Hepatocyte (in vitro differentiated cells): ENCODE measurements at places on chromosomes 4 and X.

DNA sequence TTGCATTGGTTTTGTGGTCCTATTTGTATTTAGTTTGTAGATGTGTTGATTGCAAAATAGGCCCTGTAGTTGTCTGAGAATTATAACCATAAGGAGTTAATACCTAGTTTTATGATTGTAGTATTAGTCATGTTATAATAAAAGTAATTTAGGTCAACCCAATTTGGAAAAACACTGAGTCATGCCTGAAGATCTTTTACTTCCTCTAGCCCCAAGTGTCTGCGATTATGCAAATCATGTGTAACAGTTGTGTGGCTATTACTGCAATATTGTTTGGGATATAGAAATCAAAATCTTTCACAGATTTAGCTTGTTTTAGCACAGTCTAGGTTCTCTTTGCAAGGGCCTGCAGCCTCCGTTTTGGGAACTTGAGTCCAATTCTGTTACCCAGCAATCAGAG, 12.6 kb downstream of the SRD5A3 start:
- no peaks in the 10 kb centered on the region for H3K27me3 ChIP-seq
- H3K36me3 ChIP-seq, result no peaks in the 10 kb centered on the region

DNA sequence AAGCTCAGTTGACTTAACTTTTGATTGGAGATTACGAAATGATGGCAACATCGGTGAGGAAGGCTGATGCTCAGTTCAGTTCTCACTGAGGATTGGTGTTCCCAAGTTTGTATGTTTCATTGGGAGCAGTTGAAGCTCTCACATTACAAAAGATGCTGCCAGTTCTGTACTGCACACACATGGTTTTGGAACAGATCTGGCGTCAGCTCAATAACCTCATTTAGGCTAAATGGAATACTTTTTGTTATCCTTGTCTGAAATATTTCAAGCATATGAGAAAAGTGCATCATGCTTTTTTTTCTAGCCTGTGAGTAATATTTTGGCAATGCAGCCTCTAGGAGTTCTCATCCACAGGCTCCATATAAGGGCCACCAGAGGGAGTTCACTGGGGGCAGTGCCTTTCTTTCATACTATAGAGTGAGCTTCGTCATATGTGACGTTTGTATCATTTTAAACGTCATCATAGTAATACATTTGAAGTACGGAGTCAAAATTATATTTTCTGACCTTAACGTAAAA, 4.1 kb downstream of the ENPEP start:
- DNase-seq, result peak; percentile 19
- H3K36me3 ChIP-seq, result no peaks in the 10 kb centered on the region
- no peak overlapping the region for H3K4me3 ChIP-seq
- no peak overlapping the region for H3K27ac ChIP-seq
- H3K4me1 ChIP-seq, result peaks cover 11% of the 10 kb centered on the region
- H3K27me3 ChIP-seq, result no peaks in the 10 kb centered on the region

- no peak overlapping the region for H3K4me3 ChIP-seq
- DNase-seq, result no peak
- H3K4me1 ChIP-seq, result no peaks in the 10 kb centered on the region
- no peaks in the 10 kb centered on the region for H3K27me3 ChIP-seq
These were observed 202.3 kb upstream of the FSTL5 start for GRCh38 chr4:162366146-162366545.

- H3K4me3 ChIP-seq, result no peak overlapping the region
- DNase-seq, result no peak
- peaks cover 3% of the 10 kb centered on the region for H3K4me1 ChIP-seq
- H3K36me3 ChIP-seq, result no peaks in the 10 kb centered on the region
- no peak overlapping the region for H3K27ac ChIP-seq
- no peaks in the 10 kb centered on the region for H3K27me3 ChIP-seq
These were observed 148.8 kb downstream of the NWD2 start for GRCh38 chr4:37393321-37393720.

- H3K27ac ChIP-seq, result no peak overlapping the region
- peaks cover 11% of the 10 kb centered on the region for H3K4me1 ChIP-seq
- H3K4me3 ChIP-seq, result no peak overlapping the region
- no peaks in the 10 kb centered on the region for H3K27me3 ChIP-seq
These were observed 53.0 kb upstream of the SORCS2 start for GRCh38 chr4:7139167-7139982.

DNA sequence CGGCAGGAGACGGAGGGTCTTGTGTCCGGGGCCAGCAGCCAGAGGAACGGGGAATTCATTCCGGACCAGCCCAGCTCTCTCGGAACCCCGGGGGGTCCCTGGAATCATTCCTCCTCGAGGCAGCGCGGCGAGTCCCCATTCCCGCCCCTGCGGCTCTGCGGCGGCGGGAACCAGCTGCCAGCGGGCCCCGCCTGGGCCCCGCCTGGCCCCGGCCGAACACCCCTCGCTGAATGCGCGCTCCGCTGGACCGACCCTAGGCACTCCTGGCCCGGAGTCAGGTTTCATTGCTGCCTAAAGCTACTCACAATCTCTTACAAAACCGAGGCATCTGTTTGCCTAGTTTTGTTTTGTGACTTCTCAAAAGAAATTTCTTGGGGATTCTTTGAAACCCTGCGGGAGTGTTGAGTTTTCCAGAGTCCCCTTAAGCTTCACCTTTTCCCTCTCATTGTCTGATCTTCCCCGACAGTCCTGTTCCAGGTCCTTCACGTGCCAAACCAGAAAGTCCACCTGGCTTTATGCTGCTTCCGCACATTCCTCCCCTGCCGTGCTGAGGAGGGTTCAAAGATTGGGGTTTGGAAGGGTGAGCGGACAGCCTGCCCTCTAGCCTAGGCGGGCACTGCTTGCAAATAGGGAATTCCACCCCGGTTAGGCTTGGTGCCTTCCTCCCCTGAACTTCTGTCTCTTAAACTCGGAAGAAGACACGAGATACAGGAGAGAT, 789 bp downstream of the ARHGAP10 start:
- no peaks in the 10 kb centered on the region for H3K36me3 ChIP-seq
- DNase-seq, result peak; percentile 64
- H3K4me1 ChIP-seq, result peaks cover 35% of the 10 kb centered on the region

DNA sequence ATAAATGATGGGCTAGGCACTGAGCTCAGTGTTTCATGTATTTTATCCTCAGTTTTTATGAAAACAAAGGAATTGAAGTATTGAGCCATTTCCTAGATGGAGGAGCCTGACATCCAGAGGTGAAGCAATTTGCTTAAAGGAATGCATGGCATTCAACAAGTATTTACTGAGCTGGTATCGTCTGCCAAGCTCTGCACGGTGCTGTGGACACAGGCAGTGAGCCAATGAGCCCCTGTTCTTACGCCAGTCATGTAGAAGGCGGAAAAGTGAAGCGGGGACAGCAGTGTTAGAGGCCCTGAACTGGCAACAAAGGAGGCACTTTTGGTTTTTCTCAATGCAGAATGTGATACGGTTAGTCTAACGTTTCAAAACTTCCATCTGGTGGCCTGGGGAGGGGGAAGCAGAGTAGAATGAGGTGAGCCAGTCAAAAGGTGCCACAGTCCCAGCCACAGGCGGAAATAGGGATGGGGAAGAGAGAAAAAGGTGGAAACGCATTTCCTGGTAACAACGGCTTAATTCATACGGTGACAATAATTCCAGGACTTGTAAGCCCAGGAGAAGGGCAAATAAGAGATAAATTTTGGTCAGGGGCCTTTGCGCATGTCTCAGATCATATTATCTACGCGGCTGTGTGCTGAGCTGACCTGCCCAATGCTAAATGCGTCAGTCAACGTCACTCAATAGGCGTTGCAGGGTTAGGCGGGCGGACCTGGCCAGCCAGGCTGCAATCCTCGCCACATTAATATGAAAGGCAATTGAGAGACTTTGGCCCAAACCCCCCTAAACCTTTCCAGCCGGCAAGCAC, 133.9 kb downstream of the AFAP1 start:
- peak overlapping the region; percentile 53 for H3K27ac ChIP-seq
- DNase-seq, result peak; percentile 57
- H3K27me3 ChIP-seq, result no peaks in the 10 kb centered on the region
- no peak overlapping the region for H3K4me3 ChIP-seq

DNA sequence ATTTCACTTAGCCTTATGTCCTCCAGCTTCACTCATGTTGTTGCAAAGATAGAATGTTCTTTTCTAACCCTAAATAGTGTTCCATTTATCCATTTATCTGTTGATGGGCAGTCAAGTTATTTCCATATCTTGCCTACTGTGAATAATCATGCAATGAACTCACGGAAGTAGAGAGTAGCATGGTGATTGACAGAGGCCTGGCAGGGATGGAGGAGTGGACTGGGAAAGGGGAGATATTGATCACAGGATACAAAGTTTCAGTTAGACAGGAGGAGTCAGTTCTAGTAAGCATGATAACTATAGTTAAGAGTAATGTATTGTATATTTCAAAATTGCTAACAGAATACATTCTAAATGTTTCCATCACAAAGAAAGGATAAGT, 10.3 kb upstream of the CLNK start:
- peaks cover 15% of the 10 kb centered on the region for H3K4me1 ChIP-seq
- no peak overlapping the region for H3K4me3 ChIP-seq
- peak overlapping the region; percentile 65 for H3K27ac ChIP-seq
- H3K36me3 ChIP-seq, result no peaks in the 10 kb centered on the region
- H3K27me3 ChIP-seq, result no peaks in the 10 kb centered on the region

GRCh38 chrX:110987292-110987691, 108.7 kb upstream of the PAK3 start:
- no peak overlapping the region for H3K4me3 ChIP-seq
- H3K27ac ChIP-seq, result no peak overlapping the region
- H3K36me3 ChIP-seq, result no peaks in the 10 kb centered on the region
- no peak for DNase-seq

GRCh38 chr4:151238477-151238876, 38.5 kb upstream of the PRSS48 start:
- peak; percentile 20 for DNase-seq
- no peaks in the 10 kb centered on the region for H3K4me1 ChIP-seq
- H3K4me3 ChIP-seq, result no peak overlapping the region

DNA sequence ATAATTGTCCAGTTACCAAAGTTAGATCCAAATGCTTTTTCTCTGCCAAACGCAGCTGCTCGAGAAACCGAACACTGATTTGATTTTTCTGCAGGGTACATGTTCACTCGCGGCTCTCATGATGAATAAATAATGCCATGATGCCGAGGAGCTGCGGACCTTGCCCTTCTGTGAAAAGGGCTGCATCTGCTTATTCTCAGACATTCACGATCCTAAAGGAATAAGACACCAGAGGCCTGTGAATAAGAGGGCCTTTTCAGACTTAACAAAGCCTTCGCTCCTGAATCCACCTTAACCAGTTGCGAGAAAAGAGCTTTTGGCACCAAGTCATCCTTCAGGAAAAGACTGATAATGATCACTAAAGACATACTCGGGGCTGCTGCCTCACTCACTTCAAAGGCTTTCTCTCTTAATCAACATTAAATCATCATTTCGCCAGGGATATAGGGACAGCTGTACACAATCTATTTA, 147.5 kb downstream of the FBXO8 start:
- DNase-seq, result peak; percentile 19
- H3K36me3 ChIP-seq, result no peaks in the 10 kb centered on the region
- H3K27ac ChIP-seq, result peak overlapping the region; percentile 41

GRCh38 chrX:87961471-87961870, 443.9 kb downstream of the KLHL4 start:
- H3K4me3 ChIP-seq, result no peak overlapping the region
- H3K36me3 ChIP-seq, result no peaks in the 10 kb centered on the region
- H3K4me1 ChIP-seq, result no peaks in the 10 kb centered on the region
- H3K27me3 ChIP-seq, result no peaks in the 10 kb centered on the region
